Mammary epithelial cell (primary cell): ENCODE measurements at places on chromosomes 3 and 15. TPM values are rescaled to one million over a fixed set of nuclear protein-coding genes. Genes with fewer than 3 reads are reported as not detected.

NEK10 gene
- 2.7 TPM for total RNA-seq

SAMMSON gene
- total RNA-seq: not detected

SLC28A1 gene
- total RNA-seq: not detected in 2 replicates

CPN2 gene
- total RNA-seq: not detected in 2 replicates
